ENCODE measurements at places on chromosomes 3 and 15. TPM values are rescaled to one million over a fixed set of nuclear protein-coding genes. Genes with fewer than 3 reads are reported as not detected.

DNA sequence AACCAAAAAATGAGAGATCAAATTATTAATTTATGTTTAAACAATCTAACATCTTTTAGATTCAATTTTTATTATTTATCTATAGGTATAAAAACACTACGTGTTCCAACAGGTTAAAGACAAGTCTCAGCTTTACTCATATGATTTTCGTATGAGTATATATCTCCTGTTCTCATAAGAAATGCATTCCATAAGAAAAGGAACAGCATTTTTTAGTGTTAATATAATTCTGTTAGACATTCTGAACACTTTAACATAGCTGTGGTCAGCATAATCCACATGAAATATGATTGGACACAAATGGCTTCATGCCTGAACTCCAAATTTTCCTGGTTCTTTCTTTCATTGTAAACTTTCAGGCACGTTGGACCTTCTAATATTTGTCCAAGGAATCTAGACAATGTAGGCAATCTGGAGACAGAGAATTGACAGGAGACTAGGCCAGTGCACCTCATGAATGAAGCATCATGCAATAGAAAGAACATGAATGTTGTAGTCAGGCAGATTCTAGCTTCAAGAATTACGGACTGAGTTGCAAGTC, 1122.0 kb upstream of the ALCAM start:
- no peak overlapping the region for H3K27ac ChIP-seq
- no peaks in the 10 kb centered on the region for H3K27me3 ChIP-seq
- no peak overlapping the region for H3K4me3 ChIP-seq
- DNase-seq = no peak
- no peaks in the 10 kb centered on the region for H3K36me3 ChIP-seq

GRCh38 chr3:141257961-141258360, 26.3 kb downstream of the PXYLP1 start:
- DNase-seq = no peak
- H3K4me3 ChIP-seq = no peak overlapping the region
- no peaks in the 10 kb centered on the region for H3K27me3 ChIP-seq

DNA sequence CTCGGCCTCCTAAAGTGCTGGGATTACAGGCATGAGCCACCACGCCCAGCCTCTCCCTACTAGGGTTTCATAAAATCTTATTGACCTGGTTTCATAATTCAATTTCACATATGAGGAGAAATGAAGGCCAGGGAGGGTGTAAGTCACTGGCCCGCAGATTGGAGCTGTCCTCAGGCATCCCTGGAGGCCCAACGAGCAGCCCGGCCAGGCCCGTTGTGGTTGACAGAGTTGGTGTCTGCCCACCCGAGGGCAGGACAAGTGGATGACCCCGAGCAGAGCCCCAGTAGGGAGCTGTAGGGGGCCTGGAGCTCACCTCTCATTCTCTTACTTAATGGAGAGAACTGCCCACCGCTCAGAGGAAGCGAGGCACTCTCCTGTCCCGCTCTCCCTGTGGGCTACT, 78.9 kb downstream of the CPN2 start:
- H3K4me3 ChIP-seq = no peak overlapping the region
- no peak for DNase-seq
- H3K36me3 ChIP-seq = no peaks in the 10 kb centered on the region
- no peaks in the 10 kb centered on the region for H3K27me3 ChIP-seq

DNA sequence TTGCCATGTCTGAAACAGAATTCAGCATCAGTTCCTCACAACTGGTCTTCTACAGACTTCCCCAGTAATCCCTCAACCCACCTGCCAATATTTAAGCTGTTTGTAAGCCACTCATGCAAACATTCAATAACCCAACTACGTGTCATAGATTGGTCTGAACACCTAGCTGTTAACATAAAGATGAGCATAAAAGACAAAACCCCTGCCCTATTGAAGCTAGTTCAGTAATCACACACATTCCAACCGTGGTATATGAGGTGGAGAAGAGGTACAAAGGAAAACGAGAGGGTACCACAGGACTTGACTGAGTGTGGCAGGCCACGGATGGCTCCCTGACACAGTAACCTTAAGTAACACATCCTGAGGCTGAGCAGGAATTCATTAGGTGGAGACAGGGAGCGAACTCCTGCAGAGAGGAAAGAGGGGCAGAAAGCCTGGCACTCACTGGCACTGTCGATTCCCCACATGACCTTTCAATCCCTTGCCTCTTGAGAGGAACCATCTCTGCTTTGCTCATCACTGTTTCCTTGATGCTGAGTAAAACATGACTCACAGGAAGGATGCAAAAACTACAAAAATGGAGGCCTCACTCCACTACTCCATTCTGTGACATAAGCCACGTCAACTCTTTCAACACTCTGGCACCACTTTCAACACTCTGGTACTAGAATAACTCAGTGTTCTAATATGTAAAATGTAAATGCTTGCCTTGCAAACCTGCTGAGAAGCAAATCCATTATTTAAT, 31.3 kb downstream of the RPN1 start:
- no peak overlapping the region for H3K27ac ChIP-seq
- H3K4me1 ChIP-seq = peaks cover 19% of the 10 kb centered on the region
- peaks cover 60% of the 10 kb centered on the region for H3K36me3 ChIP-seq
- no peak for DNase-seq
- H3K27me3 ChIP-seq = no peaks in the 10 kb centered on the region

Gene DNAH12
- total RNA-seq = 2.8 TPM
